ENCODE measurements at places on chromosomes 5 and 9. TPM values are rescaled to one million over a fixed set of nuclear protein-coding genes. Genes with fewer than 3 reads are reported as not detected.

Gene PCDHB14
- total RNA-seq = 2.0 TPM

Gene KCNV2
- total RNA-seq = not detected

DNA sequence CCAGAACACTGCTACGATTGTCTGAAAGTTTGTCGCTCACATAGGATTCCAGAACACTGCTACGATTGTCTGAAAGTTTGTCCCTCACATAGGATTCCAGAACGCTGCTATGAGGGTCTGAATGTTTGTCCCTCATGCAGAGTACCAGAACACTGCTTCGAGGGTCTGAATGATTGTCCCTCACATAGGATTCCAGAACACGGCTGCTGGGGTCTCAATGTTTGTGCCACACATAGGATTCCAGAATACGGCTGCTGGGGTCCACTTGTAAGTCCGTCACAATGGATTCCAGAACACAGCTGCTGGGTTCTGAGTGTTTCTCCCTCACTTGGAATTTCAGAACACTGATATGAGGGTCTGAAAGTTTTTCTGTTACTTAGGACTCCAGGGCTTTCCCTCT, 203.3 kb downstream of the FOXD4L6 start:
- ATAC-seq = no peak

GRCh38 chr5:180673371-180674089, 24.1 kb upstream of the FLT4 start:
- no peak for ATAC-seq

DNA sequence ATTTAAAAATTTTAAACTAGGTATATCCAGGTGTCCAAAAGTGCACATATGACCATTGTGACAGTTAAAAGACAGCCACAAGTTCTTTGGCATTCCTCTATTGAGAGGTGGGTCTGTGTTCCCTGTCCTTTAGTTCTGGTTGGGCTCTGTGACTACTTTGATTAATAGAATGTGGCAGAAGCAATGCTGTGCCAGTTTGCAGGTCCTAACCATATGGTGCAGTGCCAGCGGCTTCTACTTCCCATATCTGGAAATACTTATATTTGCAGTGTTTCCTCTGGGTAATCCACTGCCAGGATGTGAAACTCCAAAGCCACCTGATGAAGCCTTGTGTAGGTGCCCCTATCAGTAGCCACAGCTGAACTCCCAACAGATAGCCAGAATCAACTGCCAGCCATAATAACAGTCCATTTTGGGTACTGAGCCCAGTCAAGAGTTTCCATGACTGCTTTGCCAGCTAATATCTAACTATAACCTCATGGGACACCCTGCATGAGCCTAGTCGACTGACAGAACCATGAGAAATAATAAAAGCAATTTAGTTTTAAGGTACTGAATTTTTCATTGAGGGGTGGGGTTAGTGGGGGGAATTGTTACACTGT, 361.0 kb upstream of the SEMA6A start:
- ATAC-seq = no peak

GRCh38 chr9:131432050-131432449, 38.2 kb downstream of the PRRC2B start:
- ATAC-seq = peak; percentile 95

Gene SOX30
- total RNA-seq = not detected
